MV-4-11 (cell line): ENCODE measurements at places on chromosomes 3 and 15.

DNA sequence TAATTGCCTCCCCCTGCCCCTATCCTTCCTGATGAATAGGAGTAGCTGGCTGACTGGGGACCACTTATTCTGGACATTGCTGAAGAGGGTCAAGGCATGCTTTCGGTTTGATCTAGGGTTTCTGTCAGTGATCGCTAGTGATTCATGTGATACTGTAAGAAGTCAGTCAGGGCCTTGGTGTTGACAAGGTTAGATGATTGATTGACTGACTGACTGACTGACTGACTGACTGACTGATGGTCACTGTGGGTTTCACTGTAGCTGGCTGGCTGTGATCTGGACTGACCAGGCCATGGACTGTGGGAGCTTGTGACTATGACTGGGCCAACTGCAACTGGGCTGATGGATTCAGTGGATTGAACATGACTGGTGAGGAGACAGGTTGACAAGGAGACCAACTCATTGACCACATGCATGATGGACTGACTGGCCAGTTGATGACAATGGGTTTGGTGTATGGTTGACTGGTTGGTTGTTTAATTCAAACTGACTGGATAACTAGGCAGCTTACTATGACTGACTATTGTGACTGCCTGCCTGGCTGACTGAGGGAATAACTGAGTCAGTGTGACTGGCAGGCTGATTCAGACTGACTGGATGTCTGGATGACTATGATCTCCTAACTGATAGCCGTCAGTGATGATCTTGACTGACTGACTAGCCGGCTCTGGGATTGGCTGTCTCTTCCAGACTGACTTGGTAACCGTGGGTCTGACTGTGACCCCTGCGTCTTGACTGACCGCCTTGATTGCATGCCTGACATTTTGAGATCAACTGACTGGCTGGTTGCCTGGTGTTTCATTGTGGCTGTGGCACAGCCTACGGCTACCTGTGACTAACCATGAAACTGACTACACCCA lies 509.9 kb downstream of the SHQ1 start:
- no peak for DNase-seq

- no peak for DNase-seq
Observed at GRCh38 chr3:37973246-37974054, 17.1 kb upstream of the VILL start.

DNA sequence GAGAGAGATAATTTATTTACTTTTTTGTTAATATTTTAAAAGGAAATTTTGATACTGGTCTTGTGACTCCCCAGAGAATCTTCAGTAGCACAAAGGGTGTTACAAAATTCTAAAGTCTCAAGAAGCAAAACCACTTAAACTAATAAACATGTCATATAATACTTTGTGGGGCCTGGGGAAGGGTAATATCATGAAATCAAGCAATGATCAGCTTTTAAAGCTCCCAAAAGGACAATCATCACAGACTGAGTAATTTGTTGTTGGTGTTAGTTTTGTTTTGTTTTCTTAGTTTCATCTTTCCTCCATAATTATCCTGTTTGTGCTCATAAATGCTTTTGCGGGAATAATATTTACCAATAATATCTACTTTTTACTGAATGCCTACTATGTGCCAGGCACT lies 55.0 kb downstream of the TMEM212 start:
- no peak for DNase-seq

GRCh38 chr3:110459021-110459420 lies 612.6 kb upstream of the NECTIN3 start:
- DNase-seq: no peak

- DNase-seq: no peak
Observed at GRCh38 chr3:142086581-142087090, 62.7 kb downstream of the TFDP2 start.

DNA sequence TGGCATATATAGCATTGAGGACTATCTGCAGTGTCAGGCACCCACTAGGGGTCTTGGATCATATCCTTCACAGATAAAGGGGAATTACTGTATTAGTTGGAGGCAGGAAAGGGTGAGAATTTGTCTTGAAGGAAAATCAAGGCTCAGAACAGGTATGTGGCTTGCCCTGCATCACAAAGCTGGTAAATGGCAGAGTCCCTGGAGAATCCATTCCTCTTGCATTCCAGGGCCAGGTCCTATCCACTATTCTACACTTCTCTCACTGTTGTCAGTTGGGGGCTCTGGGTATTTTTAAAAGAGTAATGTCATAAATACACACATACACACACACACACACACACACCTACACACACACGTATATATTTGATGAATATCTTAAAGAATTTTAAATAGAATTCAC lies 19.8 kb upstream of the FGF12 start:
- DNase-seq: no peak

- no peak for DNase-seq
Observed at GRCh38 chr3:177676947-177677587, 479.8 kb upstream of the TBL1XR1 start.
